ENCODE measurements at places on chromosomes 3 and 15.

GRCh38 chr15:81558056-81558455 lies 184.0 kb upstream of the TMC3 start:
- DNase-seq = no peak

- no peak for DNase-seq
Measured at GRCh38 chr15:78037328-78037727, 40.2 kb downstream of the TBC1D2B start.

DNA sequence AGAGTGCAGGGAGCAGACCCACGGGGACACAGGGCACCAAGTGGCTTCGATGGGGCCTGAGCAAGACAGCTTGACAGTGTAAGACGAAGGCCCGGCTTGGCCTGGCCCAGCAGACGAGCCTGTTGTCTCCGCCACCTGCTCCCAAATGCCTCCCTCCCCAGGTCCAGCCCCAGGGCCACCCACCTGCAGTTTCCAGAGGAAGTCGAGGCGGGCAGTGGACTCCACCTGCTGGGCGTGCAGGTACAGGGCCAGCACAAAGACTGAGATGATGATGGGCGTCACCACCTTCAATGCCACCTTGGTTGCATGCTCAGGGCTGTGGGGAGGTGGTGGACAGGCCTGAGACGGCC lies 94.1 kb downstream of the SEC22A start:
- DNase-seq = no peak

GRCh38 chr3:129101370-129102138 lies 20.1 kb downstream of the RAB43 start:
- no peak for DNase-seq

DNA sequence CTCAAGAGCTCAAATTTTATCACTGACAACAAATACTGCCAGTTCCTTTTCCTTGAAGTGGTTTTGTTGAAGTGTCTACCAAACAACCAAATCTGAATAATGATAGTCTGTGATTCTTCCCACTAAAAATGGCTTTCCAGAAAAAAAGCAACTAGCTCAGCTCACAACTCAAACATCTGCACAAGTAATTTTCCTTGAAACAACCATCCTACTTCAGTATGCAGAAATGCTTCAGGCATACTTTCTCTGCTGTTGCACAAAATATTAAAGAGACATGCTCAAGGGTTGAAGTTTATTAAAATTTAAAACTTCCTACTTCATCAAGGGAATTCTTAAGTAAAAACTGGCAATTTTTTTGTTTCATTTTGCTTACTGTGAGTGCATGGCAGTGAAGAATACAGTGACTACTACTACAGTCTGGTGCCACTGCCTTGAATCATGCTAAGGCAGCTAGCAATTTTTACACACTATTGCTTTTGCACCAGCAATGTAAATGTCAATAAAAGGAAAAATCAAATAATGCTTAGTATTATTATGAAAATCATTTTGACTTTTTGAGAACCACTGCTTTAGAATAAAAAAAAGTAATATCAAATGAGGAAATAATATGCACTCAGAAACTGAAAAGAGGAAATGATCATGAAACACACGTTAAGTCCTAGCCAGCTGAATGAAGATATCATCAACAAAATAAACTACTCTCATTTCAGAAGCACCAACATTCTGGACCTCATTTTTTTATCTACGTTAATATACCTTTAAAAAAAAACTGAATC lies 33.6 kb downstream of the VPS13C start:
- DNase-seq = no peak

Data from activated CD4-positive, CD25-positive, alpha-beta regulatory T cell treated with anti-CD3 and anti-CD28 coated beads, Interleukin-2, amount 50 U/mL, for 16 hours (primary cell).